ENCODE measurements at places on chromosomes 2 and 18.

GRCh38 chr18:53261241-53261640 is 921.2 kb downstream of the DCC start:
- no peak for DNase-seq

- no peak for DNase-seq
Measured at GRCh38 chr2:623130-623922, 53.9 kb downstream of the TMEM18 start.

- DNase-seq: no peak
Measured at GRCh38 chr2:207477896-207478295, 51.9 kb upstream of the CREB1 start.

- peak; percentile 94 for DNase-seq
Measured at GRCh38 chr2:144937910-144938709, 418.2 kb upstream of the ZEB2 start.

DNA sequence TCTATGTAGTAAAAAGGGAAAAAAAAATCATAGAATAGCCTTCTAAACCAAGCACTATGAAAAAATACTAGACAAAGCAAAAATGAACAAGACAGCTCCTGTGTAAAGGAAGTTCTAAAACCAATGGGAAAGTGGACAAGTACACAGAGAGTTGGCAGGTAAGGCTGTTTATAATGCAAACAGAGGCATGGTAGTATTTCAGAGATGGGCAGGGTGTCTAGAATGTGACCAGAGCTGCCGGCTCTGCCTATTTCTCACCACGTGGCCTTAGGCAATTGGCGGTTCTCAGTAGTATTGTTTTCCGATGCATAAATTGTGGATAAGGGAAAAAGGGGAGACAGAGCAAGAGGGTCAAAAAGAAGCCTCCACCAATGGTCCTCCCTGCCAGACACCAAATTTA is 173.6 kb downstream of the ANKRD30B start:
- DNase-seq: no peak

- DNase-seq: no peak
Measured at GRCh38 chr2:230828272-230828961, 36.3 kb upstream of the ITM2C start.

GRCh38 chr2:70474256-70474848 is 79.3 kb downstream of the TGFA start:
- no peak for DNase-seq

DNA sequence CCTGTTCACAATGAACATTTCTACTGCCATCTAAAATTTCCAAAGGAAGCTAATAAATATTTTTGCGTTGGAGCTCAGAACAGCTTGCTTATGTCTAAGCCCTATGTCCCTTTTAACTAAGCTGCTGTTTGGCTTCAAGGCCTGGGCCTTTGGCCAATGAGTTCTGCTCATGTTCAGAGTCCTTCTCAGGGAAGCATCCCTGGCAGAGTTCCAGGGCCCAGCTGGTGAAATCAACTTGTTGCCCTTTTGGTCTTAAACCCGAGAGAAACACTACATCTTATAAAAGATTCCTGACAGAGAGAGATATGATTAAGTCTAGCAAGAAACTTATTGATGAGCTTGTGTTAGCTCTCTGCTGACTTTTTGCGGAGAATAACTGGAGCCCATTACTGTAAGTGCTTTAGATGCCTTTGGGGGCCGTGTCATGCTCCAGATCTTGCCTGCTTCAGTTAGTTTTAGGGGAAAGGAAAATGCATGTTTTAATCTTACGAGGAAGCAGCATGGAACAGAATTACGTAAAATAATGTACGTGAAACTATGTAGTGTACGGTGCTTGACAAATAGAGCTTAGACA is 102.5 kb upstream of the NOSTRIN start:
- peak; percentile 74 for DNase-seq

GRCh38 chr2:203891474-203891873 is 23.9 kb downstream of the CTLA4 start:
- DNase-seq: no peak

DNA sequence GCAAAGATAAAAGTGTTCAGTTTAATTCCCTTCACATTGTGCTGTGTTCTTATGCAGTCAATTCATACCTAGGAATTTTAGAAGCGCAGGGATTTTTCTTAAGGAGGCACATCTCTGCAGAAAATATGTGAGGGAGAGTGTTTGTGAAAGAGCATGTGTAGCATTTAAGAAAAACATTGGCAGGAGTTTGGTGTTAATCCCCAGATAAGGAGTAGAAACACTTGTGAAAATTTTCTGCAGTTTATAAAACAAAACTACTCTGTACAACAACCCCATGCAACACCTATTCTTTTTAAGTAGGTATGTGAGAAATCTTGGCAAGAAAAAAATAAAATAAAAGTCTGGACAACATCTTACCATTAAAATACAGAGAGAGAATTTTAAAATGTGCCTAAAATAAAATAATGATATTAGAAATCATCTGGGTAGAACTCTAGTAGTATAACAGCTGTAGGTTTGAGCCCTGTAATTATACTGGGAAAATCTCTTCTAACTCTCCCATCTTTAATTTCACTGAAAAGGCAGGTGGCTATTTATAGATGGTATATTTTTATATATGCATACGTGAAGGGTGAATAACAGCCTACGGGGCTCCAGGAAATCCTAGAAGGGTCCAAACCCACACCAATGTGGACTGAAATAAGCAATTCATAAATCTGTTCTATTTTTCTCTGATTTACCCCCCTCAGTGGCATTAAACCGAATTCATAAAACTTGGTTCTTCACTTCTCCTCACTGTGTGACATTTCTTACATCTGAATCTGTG is 6.6 kb downstream of the FZD7 start:
- DNase-seq: no peak

DNA sequence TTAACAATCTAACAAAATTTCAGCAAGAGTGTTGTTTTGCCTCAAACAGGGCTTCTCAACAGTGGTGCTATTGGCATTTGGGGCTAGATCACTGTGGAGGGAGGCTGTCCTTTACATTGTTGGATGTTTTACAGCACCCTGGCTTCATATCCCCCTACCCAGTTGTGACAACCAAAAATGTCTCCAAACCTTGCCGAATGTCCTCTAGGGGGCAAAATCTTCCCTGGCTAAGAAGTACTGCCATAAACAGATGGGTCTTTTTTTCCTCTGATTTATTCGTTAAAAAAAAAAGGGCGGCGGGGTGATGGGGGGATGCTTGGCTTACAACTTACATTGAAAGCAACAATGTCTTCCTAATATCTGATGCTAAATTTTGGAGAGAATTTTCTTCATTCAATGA is 207.6 kb upstream of the CCDC150 start:
- DNase-seq: no peak

DNA sequence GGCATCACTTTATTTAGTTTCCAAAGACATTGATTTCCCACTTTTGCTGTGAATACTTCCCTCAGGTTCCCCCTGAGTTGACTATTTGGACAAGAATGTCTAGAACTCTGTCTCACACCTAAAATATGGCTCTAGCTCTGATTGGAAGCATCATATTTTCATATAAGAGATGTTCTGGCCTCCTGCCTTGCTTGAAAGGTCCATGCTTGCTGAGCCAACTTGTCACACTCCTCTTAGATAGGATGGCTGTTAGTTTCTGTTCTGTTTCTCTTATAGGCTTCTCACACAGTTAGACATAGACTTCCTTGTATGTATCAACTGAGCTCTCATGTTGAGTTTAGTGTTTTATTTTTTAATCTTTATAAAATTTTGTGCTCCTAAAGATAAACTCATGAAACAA is 87.1 kb downstream of the CNTNAP5 start:
- DNase-seq: peak; percentile 21

GRCh38 chr2:69013840-69014821 is 1.2 kb downstream of the ANTXR1 start:
- peak; percentile 74 for DNase-seq

DNA sequence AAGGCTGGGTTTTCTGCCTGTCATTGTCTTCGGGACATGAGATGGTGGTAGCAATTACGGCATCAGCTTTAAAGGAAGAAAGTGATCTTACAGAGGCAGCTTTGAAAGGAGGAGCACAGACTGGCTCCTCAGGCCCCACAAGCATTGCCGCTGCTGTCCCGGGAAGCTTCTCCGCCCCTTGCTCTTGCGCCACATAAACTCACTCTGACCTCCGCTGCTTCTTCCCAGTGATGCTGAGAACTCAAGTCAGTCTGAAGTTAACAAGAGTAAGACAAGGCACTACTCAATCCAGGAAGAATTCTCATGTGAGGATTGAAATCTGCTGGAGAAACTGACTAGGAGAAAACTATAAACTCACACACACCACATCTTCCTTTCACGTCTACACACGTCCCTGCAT is 112.4 kb upstream of the RIOK3 start:
- DNase-seq: peak; percentile 39

GRCh38 chr2:191696966-191697365 is 19.0 kb downstream of the NABP1 start:
- no peak for DNase-seq

- no peak for DNase-seq
Measured at GRCh38 chr2:3747032-3747654, 43.8 kb downstream of the DCDC2C start.

GRCh38 chr2:173397539-173397938 is 42.9 kb downstream of the CDCA7 start:
- no peak for DNase-seq

DNA sequence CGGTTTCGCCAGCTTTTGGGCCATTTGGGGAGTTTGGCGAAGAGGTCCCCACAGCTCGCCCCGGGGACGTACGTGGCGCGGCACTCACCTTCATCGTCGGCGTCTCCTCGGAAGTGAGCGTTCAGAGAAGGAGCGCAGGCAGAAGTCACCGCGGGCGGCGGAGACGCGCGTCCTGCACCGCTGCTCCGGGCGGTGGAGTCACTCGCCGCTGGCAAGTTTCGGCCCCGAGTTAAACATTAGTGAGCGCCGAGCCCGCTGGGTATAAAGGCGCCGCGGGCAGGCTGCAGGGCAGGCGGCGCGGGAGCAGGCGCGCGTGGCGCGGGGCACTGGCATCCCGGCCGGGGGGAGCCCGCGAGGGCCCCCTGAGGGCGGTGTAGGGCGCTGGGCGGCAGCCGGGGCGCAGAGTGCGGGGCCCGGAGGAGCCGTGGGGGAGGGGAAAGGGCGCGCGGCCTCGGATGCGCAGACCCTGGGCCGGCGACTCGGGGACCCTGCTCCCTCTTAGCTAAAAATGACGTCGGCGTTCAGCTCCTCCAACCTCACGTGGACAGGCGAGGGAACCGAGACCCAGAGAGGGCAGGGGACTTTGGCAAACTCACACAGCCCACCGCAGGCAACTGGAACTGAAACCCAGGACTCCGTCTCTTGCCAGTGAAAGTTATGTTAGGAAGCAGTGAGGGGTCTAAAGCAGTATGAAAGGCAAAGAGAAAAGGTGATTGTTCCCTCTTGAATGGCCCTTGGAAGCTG is at the start of gene DPP4:
DPP4 (minus strand) TSS at position 328 of the 744 bp plus-strand sequence; CDS start at position 94, 234 bp downstream.
- no peak for DNase-seq

- DNase-seq: peak; percentile 56
Measured at GRCh38 chr2:239114119-239114581, 266.3 kb downstream of the TWIST2 start.

DNA sequence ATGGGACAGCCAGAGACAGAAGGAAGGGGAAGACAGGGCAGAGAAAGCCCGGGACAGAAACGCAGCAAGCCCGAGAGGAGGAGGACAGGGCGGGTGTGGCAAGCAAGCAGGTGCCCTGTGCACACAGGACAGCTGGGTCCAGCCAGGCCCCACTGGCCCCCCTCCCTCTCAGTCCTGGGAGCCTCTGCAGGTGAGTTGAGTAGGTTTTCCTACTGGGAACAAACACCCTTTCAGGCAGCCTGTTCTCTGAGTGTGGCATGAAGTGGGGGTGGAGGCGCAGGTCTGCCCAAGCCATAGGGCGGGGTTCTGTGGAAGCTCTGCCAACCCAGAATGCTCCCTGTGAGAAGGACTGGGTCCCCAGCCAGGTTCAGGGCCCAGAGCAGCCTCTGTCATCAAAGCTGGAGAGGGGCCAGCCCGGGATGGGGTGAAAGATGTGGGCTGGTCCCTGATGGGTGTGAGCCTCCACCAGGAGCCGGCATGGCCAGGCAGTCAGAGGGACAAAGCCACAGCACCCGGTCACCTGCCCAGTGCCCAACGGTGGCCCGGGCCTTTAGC is 129.4 kb downstream of the TFCP2L1 start:
- DNase-seq: no peak

DNA sequence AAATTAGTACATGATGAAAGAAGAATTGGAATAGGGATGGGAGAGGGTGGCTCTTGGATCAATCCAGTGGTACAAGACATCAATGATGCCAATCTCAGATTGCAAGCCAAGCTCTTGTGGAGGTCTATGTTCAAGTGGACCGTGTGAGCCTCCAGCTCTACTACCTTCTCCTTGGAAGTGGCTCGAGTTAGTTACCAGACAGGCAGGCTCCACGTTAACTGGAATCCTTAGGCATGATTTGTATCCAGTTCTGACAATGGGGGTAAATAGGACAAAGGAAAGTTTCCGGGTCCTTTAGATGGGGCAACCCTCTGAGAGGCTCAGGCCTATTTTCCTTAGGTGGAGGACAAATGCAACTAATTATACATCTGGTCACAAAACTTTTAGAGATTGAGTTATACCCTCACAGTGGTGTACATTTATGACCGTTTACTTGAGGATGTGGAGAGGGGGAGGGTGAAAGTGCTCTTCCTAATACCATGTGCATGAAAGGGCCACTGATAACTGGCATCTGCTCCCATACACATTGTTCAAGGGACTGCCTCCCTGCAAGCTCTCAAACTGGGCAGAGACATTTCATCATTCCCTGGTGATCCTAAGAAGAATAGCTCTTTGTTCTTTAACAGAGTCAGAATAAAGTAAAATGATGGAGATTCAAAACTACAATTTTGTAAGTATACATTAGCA is 180.2 kb downstream of the SOCS6 start:
- no peak for DNase-seq

GRCh38 chr2:214481204-214481603 is 70.3 kb downstream of the VWC2L start:
- DNase-seq: no peak

DNA sequence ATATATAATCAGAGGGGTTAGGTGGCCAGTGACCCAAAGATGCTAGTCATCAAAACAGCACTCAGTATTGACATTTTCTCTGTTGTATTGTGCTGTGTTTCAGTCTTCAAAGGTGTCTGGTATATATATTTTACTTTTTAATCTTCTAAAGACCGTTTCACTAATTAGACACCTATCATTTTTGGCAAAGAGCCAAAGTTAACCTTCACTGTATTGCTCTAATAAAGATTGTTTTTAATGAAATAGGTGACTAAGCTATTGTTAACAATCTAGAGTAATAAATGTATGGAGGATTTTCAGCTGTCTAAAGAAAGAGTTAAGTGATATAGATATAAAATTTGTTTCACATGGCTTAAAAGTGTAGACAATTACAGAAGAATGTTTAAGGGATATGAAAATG is 264.0 kb downstream of the CNTNAP5 start:
- no peak for DNase-seq

DNA sequence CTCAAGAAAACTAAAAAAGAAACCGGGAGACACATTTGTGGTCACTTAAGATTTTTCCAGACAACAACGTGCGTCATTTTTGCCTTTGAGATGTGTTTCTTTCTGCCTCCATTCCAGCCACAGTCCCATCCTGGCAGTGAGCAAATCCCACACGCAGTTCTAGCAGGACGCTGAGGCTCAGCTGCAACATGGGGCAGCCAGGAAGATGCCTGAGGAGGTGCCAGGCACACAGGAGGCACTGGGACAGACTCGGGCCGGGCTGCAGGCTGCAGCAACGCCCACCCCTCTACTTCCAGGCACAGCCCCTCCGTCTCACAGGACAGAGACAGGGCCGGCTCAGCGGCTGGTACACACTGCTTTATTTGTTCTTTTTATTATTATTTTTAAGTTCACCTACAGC is 13.1 kb downstream of the KLF11 start:
- DNase-seq: no peak

GRCh38 chr2:216878072-216878471 is 18.2 kb upstream of the TNP1 start:
- no peak for DNase-seq

GRCh38 chr2:177830881-177831386 is 241.6 kb downstream of the PDE11A start:
- no peak for DNase-seq
